ENCODE measurements at places on chromosomes 6 and 20.

DNA sequence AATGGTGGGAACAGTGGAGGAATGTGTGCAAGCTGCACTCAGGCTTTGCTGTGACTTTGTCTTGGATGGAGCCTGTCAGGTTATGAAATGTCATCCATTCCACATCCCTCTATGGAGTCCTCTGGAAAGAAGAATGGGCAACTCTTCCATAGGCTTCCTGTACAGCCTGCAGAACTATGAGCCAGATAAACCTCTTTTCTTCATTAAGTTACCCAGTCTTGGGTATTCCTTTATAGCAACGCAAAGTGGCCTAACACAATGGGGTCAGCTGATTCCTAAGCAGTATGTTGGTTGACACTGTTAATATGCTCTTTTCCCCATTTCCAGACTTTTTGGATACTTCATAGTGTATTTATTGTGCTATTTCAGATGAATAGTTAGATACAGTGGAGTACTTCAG lies 75.8 kb upstream of the IYD start:
- no peak overlapping the region for H3K4me3 ChIP-seq
- no peak overlapping the region for H3K27ac ChIP-seq
- no peaks in the 10 kb centered on the region for H3K27me3 ChIP-seq

DNA sequence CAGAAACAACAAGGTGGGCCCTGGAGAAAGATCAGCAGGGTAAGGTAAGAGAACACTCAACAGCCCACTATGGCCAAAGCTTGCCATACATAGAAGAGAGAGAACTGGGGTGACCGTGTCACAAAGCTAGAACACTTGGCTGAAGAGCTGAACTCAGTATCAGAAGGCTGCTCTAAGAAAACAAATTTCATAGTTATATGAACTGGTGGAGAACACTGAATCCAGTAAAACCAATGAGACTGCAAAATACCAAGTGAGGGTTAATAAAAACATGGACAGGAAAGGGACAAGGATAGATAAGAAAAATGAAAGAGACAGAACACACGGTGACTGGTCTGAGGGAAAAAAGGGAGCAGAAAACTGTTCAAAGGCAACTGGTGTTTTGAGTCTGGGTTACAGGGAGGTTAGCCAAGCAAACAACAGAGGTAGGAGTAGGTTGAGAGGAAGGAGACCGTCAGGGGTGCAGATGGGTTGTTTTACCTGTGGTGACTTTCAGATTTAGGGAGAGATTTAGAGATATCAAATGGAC lies 56.5 kb downstream of the GMDS start:
- DNase-seq, result no peak
- no peaks in the 10 kb centered on the region for H3K27me3 ChIP-seq
- H3K27ac ChIP-seq, result no peak overlapping the region

DNA sequence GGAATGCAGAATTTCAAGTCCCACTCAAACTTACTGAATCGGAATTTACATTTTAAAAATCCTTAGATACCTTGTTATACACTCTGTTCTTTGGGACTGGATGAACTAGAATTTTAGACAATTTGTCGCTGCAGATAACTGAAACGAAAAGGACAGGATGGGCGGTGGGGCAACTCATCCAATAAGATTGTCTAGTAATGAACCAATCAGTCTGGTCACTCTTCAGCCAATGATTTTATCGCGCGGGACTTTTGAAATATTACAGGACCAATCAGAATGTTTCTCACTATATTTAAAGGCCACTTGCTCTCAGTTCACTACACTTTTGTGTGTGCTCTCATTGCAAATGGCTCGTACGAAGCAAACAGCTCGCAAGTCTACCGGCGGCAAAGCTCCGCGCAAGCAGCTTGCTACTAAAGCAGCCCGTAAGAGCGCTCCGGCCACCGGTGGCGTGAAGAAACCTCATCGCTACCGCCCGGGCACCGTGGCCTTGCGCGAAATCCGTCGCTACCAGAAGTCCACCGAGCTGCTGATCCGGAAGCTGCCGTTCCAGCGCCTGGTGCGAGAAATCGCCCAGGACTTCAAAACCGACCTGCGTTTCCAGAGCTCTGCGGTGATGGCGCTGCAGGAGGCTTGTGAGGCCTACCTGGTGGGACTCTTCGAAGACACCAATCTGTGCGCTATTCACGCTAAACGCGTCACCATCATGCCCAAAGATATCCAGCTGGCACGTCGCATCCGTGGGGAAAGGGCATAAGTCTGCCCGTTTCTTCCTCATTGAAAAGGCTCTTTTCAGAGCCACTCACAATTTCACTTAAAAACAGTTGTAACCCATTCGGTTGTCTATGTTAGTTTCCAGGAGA lies 41.9 kb upstream of the HFE start:
- H3K36me3 ChIP-seq, result no peaks in the 10 kb centered on the region
- H3K27me3 ChIP-seq, result no peaks in the 10 kb centered on the region
- H3K27ac ChIP-seq, result peak overlapping the region; percentile 98

GRCh38 chr6:37478827-37479226 lies 20.9 kb downstream of the CCDC167 start:
- no peak overlapping the region for H3K4me3 ChIP-seq
- no peak for DNase-seq
- peaks cover 31% of the 10 kb centered on the region for H3K36me3 ChIP-seq
- no peak overlapping the region for H3K27ac ChIP-seq
- no peaks in the 10 kb centered on the region for H3K27me3 ChIP-seq

DNA sequence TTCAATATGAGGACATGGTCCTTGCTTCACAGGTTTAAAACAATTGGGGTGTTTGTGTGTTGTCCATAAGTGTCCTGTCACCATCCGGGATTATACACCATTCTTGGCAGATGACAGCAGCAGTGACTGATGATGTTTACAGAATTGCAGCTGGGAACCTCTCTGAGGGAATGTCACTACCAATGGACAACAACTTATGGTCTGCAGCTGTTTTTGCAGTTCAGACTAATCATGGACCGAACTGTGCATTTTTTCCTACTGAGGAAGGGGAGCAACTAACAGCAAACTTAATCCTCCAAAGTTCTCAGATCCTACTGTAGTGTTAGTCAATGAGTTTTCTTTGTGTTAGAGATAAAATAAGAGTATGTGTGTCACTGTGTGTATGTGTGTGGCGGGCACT lies 26.0 kb downstream of the FAM229B start:
- H3K4me3 ChIP-seq, result no peak overlapping the region
- H3K36me3 ChIP-seq, result peaks cover 26% of the 10 kb centered on the region
- DNase-seq, result peak; percentile 39
- H3K27me3 ChIP-seq, result no peaks in the 10 kb centered on the region

GRCh38 chr6:44472250-44472945 lies 84.9 kb downstream of the CDC5L start:
- no peaks in the 10 kb centered on the region for H3K36me3 ChIP-seq
- DNase-seq, result no peak
- H3K4me3 ChIP-seq, result no peak overlapping the region
- peaks cover 4% of the 10 kb centered on the region for H3K27me3 ChIP-seq

DNA sequence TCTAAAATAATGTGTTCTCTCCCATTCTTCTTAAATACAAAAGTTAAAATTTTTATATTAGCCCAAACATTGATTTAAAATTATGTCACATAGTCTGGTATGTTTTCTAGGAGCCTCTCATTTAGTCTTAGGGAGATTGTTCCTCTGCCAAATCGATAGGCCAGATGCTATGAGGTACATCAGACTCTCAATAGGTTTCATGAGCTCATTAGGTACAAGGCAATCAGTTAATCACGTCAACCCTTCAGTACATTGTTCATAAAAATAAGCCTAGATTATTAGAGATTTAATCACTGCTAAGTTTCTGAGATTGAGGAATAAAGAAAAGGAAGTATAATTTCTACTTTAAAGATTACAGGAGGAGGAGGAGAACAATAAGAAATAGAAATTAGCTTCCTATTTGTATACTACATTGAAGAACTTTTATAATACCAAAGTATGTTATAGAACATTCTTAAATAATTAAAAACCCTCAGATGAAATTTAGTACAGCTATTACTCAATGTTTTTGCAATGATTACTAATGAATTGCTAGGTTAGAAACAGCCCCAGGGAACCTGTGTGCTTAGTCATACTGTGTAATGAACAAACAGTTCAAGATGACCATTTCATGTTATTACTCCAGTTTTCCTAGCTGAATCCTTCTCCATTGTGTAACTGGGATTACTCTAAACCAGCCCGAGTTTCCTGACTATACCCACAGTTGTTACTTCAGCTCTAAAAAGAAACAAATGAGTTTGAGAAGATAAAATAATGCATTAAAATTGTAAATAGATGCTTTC lies 117.0 kb downstream of the BMP5 start:
- H3K27me3 ChIP-seq, result no peaks in the 10 kb centered on the region
- H3K4me1 ChIP-seq, result peaks cover 2% of the 10 kb centered on the region
- DNase-seq, result peak; percentile 93
- H3K36me3 ChIP-seq, result no peaks in the 10 kb centered on the region
- no peak overlapping the region for H3K4me3 ChIP-seq
- H3K27ac ChIP-seq, result no peak overlapping the region

- no peaks in the 10 kb centered on the region for H3K36me3 ChIP-seq
- H3K4me1 ChIP-seq, result no peaks in the 10 kb centered on the region
- no peak for DNase-seq
- H3K4me3 ChIP-seq, result no peak overlapping the region
- no peak overlapping the region for H3K27ac ChIP-seq
Measured at GRCh38 chr6:115768500-115768899, 292.2 kb downstream of the FRK start.

DNA sequence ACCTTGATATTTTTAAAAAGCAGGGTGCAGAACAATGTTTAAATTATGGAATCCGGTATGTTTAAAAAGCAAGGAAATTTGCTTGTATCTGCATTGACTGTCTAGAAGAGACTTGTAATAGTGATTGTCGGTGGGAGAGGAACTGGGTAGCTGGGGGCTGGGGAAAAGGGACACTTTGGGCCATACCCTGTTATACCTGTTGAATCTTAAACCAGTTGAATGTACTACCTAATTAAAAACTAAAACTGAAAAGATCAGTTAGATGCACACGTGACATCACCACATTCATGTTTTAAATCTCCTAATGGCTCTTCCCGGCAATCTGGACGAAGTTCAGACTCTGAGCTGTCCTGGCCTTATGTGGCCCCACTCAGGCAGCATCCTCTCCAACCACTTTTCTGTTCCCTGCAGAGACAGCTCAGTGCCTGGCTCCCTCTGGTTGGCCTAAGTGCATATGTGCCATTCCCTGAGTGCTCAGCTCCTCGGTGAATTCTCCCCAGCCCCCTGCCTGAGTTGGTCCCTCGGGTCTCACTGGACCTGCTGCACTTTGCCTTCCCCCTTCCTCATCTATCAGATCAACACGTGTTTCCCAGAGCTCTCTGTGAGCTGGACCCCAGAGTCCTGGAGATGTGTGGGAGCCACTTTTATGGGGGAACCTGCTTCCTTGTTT lies 36.3 kb downstream of the SLC52A3 start:
- H3K4me3 ChIP-seq, result no peak overlapping the region
- H3K4me1 ChIP-seq, result no peaks in the 10 kb centered on the region
- H3K36me3 ChIP-seq, result no peaks in the 10 kb centered on the region
- H3K27me3 ChIP-seq, result peaks cover 14% of the 10 kb centered on the region
- no peak for DNase-seq
- no peak overlapping the region for H3K27ac ChIP-seq

- H3K27me3 ChIP-seq, result no peaks in the 10 kb centered on the region
- no peak for DNase-seq
- H3K27ac ChIP-seq, result no peak overlapping the region
Measured at GRCh38 chr20:23273776-23274175, 76.8 kb upstream of the NXT1 start.

All from fibroblast of lung (primary cell).